ENCODE measurements at places on chromosomes 16 and 17.
A peak's percentile ranks its signal among the peaks of the same experiment; 100 is the strongest.

GRCh38 chr16:3028716-3029319 is 5.0 kb downstream of the THOC6 start:
- no peak for DNase-seq

DNA sequence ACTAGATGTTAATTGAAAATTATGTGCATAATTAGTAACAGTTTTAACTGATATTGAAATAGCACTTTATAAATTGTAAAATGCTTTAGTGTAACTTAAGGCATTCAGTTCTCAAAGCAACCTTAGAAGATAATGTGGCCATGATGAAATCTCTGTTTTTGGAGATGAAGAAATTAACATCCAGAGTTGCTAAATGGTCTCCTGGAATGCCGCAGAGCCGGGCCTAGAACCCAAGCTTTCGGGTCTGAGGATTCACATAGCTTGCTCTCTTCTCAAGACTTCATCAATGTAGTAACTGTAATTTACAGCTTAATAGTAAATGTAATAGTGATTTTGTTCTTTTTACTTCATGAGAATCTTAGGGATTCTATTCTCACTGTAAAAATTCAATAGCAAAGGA is 272.3 kb downstream of the HS3ST3A1 start:
- DNase-seq: no peak

DNA sequence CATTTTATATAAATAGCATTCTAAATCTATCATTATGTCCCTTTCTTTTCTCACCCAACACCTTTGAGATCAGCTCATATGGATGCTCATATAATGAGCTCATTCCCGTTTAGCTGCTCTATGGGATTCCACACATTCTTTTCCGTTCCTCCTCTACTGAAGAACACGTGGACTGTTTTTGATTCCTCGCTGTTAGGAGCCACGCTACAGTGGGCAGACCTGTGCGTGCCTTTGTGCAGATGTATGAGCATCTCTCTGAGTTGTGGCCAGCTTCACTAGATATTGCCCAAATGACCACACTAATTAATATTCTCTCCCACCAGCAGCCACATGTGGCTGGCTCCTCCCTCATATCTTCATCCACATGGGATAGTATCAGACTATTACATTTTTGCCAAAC is 6.0 kb upstream of the TNFRSF13B start:
- DNase-seq: no peak

GRCh38 chr17:70276906-70277305 is 107.6 kb downstream of the KCNJ2 start:
- no peak for DNase-seq

GRCh38 chr17:2380226-2380922 is 20.5 kb downstream of the MNT start:
- DNase-seq: no peak

GRCh38 chr17:62631086-62631935 is 3.8 kb downstream of the MRC2 start:
- DNase-seq: no peak

DNA sequence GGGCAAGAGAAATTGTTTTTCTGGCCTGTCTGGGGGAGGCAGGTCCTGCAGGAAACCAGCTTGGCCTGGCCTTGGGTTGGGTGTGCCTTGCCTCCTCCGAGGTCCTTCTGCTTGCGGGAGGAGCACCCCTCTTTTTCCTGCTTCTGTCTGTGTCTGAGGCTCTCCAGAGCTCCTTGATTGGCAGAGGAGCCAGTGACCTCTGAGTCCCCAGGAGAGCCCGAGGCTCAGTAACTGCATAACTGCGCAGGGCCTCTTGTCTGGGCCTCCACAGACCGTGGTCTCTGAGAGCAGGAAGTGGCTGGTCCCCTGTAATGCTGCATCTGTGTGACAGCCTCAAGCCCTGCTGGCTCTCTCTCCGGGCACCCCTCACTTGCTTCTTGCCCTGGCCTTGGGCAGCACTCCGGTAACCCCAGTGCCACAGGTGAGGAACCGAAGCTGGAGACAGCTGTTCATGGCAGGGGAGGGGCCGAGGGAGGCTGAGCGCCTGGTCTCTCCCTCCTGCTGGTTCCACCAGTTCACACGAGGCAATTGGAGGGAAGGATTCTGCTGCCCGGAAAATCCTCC is 1.6 kb downstream of the CAPN15 start:
- no peak for DNase-seq

DNA sequence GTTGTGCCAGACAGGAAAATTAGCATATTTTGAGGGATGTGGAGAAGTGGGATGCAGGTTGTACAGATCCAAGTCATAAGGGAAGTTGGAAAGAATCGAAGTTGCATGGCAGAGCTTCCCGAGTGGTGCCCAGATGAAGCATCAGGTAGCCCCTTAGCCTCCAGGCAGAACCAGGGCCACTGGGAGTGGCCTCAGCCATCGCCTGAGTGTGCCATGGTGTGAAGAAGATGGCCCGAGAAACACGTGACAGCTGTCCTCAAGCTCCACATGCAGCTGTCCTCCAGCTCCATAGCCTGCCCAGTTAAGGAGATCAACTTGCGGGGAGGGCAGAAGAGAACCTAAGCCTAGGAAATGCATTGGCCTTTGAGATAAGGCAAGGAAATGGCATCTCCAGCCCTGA is 33.5 kb downstream of the TMC6 start:
- no peak for DNase-seq

GRCh38 chr17:57919918-57920317 is 35.3 kb downstream of the CUEDC1 start:
- no peak for DNase-seq

DNA sequence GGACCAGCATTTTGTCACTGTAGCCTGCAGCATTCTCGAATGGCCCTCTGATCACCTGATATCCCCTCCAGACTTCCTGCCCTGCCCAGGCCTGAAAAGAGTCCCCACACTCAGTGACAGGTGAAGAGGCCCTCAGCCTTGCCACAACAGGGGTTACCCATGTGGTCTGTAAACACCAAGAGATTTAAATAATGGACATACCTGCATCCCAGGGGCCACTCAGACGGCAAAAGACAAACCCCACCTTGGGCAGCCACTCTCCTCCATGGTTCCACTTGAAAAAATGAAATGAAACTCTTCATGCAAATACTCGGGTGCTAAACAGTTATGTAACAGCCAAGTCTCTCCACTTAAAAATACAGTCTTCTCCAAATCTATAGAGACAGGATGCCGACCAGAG is 22.9 kb upstream of the PECAM1 start:
- DNase-seq: no peak

DNA sequence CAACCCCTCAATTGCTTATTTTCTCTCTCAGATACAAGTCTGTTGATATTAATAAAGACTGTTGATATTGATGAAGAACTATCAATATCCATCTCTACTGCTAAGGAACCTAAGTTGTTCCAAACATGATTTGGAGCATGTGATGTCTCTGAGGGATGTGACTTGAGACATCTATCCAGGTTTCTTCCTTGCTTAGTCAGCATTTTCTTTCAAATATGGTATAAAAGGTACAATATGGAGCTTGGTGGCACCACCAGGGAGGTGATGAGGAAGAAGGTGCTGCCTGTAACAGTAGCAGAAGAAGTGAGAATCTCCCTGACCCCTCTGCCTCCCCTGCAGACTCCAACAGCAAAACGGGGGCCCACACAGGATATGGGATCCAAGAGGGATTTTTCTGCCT is 329.0 kb downstream of the MAF start:
- no peak for DNase-seq

DNA sequence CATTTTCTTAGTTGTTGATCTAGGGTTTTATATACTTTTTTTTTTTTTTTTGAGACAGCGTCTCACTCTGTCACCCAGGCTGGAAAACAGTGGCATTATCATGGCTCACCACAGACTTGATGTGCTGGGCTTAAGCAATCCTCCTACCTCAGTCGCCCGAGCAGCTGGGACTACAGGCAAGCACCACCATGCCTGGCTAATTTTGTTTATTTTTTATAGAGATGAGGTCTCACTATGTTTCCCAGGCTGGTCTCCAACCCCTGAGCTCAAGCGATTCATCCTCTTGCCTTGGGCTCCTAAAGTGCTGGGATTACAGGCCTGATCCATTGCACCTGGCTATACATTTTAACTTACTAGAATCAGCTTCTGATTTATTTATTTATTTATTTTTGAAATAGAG is 34.2 kb upstream of the ATP2A3 start:
- DNase-seq: no peak

DNA sequence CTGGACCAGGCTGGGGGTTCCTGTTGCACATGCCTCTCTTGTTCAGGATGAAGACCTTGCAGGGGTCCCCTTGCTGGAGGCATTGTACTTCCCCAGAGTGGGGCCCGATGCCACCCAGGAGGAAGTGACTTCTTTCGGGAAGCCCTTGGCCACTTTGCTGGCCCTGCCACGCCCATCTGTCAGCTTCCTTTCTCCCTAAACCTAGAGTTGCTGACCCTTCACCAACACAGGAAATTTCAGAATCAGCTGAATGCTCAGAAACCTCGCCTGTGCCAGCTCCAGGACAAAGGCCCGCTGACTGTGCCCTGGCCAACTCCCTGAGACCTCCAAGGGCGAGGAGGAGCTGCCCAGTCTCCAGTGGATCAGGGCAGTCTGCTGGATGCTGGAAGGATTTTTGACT is 26.7 kb downstream of the WNT9B start:
- no peak for DNase-seq

DNA sequence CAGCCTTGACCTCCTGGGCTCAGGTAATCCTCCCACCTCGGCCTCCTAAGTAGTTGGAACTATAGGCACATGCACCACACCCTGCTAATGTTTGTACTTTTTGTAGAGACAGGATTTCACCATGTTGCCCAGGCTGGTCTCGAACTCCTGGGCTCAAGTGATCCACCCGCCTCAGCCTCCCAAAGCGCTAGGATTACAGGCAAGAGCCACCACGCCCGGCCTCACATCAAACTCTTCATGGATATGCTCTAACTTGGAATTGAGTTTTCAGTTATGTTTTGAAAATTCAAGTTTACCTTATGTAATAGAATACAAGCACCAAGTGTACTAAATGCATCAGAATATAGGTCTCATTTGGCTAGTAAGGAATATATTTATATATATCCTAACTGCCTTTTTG is 119.6 kb downstream of the BRIP1 start:
- no peak for DNase-seq

DNA sequence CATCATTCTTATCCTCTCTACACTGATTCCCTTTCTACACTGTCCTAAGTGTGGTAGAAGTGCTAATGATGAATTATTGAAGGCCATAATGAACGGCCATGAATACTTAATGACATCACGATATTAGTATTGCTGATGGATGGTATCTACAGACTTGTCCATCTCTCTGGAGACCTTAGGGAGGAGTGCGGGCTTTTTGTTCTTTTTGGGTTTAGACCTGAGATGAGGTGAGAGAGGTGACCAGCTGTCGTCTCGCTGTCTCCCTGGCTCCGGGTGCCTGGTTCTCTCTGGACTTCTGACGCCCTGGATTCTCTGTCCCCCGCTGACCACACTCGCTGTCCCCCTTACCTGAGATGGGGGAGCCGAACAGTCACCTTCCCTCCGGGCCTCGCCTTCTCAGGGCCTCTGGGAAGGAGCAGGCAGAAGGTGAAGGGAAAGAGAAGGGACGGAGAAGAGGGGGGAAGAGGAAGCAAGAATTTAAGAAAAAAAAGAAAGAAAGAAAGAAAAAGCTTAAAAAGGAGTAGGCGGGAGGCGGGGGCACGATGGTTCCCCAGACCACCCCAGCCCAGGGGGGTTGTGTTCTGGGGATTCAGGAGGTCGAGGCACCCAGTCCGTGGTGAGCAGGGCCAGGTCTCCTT is 17.1 kb downstream of the SGCA start:
- no peak for DNase-seq

GRCh38 chr17:17305281-17305801 is 2.2 kb downstream of the NT5M start:
- peak; percentile 96 for DNase-seq

DNA sequence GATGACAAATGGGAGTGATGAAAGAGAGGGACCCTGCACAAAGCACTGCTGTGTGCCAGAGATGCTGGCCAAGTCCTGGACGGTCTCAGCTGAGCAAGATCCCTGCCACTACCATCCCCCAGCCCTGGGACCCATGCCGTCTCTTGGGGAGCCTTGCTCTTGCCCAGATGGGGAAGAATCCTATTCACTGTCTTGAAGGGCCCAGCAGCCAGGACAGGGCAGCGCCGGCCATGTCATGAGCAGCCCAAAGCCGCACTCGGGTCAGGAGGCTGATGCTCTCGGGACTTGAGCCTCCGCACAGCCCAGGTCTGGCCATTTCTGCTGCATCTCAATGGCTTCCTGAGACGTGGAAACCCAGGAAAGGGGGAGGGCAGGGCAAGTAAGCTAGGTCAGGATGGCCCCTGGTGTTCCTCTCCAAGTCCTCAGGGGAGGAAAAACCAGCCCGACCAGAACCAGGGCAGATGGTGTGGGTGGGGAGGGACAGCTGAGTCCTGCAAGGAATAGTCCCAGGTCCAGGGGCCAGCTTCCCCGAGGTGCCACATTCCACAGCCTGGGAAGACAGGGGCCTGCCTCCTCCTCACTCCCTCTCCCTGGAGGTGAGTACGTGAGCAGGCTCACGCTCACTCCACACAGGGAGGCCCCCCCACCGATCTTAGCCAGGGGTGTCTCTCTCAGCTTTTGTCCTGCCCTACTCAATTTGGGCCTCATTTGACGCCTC is 7.8 kb upstream of the KRT19 start:
- DNase-seq: no peak

- DNase-seq: no peak
Observed at GRCh38 chr16:9070254-9070653, 21.2 kb upstream of the HAPSTR1 start.

- DNase-seq: no peak
Observed at GRCh38 chr17:60269417-60269816, 119.6 kb downstream of the CA4 start.

DNA sequence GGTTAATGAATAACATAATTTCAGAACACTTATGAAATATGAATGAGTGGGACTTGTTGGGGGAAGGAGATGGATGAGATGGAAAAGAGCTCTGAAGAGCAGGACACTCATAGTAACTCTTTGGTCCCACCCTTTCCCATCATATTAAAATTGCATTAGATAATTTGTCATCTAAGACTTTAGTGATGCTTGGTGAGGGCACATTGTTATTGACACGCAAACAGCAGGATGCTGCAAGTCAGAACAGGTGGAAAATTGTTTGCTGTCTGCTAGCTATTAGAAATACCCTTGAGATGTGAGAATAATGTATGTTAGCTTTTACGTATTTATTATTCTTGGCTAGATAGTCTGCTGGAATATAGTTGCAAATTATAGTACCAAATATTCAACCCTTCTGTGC is 75.7 kb downstream of the TANC2 start:
- no peak for DNase-seq

DNA sequence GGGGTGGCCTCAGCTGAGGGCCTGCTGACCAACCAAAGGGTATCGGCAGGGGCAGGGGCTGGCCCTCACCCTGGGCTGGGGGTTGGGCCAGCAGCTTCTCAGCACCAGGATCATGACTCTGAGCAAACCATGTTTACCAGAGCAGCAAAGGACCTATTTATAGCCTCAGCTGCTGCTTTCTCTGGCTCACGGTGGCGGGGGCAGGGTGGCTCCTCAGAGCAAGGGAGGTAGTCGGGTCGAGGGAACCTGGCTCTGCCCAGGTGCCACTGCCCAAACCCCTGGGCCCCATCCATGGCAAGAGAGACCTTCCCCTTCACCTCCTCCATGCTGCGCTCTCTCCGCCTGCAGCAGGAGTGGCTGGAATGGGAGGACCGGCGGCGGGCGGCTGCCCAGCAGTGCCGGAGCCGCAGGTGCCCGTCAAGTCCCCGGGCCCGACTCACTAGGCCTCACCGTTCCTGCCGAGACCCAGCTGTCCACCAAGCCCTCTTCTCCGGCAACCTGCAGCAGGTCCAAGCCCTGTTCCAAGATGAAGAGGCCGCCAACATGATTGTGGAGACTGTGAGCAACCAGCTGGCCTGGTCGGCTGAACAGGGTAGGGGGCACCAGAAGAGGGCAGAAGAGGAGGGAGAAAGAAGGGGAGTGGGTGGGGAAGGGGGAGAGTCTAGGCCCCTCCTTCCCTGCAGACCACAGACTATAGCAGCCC is at the start of gene ASB16:
ASB16 (plus strand) TSS at position 206 of the 703 bp plus-strand sequence; CDS start at position 292, 86 bp downstream.
- peak; percentile 75 for DNase-seq
